ENCODE measurements at places on chromosomes 16 and 17.

- DNase-seq = peak; percentile 73
Measured at GRCh38 chr17:43701318-43701743, 39.6 kb upstream of the MEOX1 start.

DNA sequence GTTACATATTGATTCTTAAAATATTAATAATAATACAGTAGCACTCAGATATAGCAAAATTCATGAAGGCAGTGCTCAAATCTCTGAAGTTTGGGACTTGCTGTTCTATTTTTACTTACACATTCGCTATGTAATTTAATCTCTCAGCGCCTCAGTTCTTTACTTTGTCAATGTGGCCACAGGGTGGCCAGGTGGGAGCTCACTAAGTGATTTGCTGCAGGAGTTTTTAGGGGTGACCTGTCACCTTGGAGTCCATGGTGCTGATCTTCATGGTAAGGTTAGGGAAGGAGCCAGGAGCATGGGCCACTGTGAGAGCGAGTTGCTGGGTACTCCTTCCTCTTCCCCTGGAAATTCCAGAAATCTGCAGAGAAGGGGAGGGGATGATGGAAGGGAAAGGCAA is 28.1 kb downstream of the VWA3A start:
- DNase-seq = no peak

DNA sequence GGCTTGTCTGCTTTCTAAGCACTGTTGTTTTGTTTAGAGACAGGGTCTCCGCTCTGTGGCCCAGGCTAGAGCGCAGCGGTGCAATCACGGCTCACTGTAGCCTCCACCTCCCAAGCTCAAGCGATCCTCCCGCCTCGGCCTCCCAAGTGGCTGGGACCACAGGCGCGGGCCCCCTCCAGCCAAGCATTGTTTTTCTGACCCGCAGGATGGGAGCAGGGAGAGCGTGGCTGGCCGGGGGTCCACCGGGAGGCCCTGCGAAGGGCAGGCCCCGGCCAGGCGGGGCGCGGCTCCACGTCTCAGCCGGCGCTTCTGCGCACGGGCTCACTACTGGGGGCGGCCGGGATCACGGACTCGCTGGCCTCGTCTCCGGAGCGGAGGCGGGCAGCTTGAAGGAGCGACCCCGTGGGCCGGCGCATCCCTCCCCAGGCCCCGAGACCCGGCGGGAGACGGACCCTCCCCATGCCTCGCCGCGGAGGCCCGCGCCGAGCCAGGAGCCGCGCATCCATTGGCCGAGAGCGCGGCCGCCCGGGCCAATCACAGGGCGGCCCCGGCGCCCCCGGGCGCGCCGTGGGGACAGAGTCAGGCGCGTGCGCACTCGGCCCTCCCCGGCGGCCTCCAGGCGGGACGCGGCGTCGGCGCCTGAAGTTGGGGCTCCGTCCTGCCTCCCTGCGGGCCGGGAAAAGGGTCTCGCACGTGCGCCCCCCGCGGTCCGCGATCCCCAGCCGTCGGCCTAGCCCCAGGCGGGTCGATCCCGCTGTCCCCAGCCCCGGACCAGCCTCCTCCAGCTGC is 24.9 kb downstream of the ACTG1 start:
- DNase-seq = peak; percentile 86

GRCh38 chr16:85151079-85151602 is 38.9 kb upstream of the CIBAR2 start:
- DNase-seq = no peak

DNA sequence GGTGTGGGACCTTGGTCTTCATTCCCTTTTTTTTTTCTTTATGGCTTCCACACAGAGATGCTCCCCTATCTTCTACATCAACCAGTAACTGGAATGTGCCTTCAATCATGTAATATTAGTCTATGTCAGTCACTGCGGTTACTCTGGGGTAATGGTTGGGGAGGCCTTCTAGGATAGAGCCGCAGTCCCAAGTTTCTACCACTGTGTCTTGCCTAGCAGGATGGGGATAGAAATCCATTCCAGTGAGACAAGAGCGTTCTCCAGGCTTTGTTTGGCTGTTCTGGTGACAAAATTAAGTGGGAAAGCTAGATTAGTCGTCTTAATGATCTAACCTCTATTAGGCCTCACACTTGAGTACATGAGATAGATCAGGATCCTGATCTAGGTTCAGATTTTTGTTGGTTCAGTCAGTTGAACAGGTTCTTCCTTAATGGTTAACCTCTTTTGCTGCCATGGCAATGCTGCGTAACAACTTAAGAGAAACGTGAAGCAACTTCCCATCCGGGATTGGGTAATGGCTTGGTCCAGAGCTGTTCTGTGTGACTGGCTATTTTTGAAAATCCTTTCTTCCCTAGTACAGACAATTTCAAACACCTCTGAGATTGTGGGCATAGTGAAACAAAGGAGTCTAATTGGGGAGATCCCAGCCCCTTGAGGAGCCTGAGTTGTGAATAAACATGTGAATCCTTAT is 8.7 kb downstream of the MSL1 start:
- DNase-seq = no peak

DNA sequence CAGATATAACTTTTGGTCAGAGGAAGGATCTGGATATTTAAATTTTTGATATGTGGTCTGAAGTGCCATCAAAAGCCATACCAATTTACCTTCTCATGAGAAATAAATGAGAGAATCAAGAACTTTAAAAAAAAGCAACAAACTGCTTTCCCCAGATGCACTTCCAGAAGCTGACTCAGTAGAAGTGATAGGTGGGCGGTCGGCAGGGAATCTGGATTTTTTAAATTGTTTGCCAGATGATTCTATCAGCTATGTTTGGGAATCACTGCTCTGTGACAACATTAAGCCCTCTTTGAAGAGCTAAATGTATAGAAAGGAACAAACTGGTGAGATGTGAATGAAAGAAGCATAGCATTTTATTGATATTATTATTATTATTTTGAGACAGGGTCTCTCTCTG is 19.2 kb downstream of the CDH3 start:
- no peak for DNase-seq

DNA sequence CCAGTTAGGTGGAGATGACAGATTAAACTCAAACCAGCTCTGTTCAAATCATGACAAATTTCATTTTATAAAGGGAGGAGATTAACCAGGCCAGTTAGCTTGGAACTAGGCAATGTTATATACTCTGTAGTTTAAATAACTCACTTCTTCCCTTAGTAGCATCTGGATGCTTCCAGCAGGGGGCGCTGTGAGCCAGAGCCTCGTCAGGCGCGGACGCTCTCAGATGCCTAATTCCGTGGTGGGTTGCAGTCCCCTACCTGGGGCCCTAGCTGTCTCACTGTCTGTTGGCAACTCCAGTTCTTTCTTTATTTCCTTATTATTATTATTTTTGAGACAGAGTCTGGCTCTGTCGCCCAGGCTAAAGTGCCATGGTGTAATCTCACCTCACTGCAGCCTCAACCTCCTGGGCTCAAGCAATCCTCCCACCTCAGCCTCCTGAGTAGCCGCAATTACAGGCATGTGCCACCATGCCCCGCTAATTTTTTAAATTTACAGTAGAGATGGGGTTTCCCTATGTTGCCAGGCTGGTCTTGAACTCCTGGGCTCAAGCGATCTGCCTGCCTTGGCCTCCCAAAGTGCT is 17.3 kb upstream of the WFDC1 start:
- peak; percentile 63 for DNase-seq

DNA sequence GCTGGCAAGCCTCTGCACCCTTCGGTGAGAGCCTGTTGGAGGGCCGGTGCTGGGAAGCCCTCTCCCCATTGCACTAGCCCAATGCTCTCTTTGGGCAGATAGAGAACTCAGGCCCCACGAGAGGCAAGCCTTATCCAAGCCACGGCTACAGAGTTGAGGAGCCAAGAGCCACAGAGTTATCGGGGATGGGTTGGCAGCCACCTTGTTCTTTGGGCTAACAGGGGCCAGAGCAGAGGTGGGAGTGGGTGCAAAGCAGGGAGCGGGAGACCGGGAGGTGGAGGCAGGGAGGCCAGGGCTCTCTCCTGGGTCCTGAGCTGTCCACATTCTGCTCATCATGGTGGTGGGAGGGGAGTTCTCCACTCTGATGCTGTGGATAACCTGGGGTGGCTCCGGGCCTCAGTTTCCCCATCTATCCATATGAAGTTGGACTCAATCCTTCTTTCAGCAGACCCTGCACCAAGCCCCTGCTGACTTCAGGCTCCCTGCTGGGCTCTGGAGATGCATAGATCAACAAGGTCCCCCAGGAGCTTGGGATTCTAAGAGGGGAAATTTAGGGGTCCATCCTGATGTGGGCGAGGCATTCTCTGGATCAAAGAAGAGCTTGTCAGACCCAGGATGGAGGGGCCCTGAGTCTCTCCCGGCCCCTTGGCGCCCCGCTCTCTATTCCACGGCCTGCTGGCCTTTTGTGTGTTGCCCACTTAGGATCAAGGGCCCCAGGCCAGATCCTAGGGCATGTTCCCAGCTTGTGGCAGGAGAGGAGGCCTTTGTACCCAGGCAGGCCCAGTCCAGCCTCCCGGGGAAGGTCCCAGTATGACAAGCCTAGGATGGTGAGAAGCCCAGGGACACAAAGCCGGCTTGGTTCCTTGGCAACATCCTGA is 557 bp upstream of the CX3CL1 start:
- no peak for DNase-seq

DNA sequence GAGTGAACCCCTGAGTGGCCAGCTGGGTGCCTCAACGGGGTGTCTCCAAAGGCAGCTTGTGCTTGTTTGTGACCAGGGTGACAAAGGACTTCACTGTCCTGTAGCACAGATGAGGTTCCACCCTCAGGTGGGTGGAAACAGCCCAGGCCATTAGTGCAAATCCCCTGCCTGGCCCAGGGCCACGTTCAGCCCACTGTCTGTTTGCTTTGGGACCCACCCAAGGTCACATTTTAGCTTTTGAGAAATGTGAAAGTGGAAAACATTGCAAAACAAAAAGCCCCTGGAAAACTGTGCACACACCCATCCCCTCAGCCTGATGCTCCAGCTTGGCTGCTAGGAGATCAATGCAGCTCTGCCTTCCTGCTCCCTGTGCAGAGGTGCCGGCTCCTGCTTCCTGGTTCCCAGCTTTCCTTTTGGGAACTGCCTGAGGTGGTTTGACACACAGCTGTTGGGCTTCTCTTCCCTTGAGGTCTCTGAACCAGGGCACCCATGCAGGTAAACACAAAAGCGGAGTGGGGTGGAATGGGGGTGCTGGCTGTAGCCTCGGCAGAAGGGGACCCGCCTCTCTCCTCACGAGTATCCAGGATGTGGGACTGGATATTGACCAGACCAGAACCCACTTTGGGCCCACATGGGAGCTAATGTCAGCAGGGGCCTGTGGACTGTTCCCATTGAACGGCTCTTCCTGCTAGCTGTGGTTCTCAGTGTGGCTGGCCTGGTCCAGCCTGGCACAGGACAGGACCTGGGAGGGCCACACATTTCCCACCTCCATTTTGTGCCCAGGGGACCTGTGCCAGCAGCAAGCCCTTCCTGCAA is 7.9 kb upstream of the SPHK1 start:
- DNase-seq = no peak

- no peak for DNase-seq
Measured at GRCh38 chr17:9932491-9932890, 27.4 kb upstream of the RCVRN start.

GRCh38 chr16:17724242-17724898 is 253.6 kb upstream of the XYLT1 start:
- DNase-seq = no peak

DNA sequence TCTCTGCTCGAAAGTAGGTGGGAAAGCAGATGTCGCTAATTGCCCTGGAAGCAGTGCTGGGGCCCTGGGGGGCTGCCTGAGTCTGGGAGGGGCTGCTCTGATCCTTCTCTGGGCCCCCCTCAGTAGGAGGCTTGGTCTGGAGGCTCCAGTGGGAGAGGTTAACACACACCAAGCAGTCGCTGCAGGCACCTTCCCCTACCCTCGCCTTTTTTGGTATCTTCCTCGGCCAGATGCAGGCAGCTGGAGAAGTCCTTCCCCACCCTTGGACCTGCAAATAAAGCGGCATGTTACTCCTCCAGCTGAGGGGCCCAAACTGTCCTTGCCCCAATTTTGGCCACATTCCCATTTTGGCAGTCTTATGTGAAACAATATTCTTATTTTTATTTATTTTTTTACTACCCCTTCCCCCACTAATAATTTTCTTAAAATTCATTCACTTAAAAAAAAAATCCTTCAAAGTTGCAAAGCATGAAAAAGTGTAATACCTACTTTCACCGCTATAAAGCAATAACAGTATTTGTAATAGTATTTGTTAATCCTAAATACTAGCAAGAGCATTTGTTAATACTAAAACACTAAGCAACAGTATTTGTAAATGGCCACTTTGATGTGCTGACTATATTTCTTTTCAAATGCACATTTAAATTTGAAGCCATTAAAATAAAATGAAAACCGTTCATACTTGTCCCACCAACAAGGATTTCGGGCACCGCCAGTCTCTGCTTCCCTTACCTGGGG is 15.0 kb downstream of the C16orf46 start:
- no peak for DNase-seq

GRCh38 chr16:67283826-67284555 is 4.7 kb downstream of the PLEKHG4 start:
- no peak for DNase-seq

DNA sequence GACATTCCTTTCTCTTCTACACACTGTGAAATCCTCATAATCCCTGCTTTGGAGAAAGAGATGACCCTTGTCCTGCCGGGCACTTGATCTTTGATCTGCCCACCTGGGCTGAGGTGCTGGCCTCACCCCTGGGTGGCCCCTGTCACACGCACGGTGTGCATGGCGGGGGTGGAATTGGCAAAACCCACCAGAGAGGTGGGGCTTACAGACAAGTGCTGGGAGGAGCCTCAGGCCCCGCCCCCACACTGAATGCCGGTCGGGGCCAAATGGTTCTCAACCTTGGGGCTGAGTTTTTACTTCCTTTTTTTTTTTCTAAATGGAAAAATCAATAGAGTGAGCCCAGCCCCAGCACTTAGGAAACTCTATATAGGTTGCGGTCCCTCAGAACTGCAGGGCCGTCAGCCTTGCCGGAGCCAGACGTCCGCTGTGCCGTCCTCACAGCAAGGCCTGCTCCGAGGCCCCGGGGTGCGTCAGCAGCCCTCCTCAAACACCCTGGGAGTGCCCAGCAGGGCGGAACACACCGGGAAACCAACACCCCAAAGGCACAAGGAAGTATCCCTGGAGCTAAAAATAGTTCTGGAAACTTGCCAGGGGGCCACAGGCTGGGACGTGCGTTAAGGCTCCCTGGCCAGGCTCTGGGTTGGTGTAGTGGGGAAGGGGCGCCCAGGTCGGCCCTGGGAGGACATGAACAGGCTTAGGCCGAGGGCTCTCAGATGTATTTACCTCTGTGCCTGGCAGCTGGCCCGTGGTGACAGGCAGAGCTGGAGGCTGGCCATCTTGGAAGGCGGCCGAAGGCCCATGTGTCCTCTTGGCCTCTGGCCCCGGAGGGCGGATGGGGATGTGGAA is 11.0 kb downstream of the GPRC5C start:
- peak; percentile 47 for DNase-seq

GRCh38 chr16:82344157-82344556 is 174.1 kb upstream of the MPHOSPH6 start:
- no peak for DNase-seq
